NCI-H187 treated with DMSO at 0.1 percent for 48 hours (cell line): ENCODE measurements at places on chromosomes 4 and X.

DNA sequence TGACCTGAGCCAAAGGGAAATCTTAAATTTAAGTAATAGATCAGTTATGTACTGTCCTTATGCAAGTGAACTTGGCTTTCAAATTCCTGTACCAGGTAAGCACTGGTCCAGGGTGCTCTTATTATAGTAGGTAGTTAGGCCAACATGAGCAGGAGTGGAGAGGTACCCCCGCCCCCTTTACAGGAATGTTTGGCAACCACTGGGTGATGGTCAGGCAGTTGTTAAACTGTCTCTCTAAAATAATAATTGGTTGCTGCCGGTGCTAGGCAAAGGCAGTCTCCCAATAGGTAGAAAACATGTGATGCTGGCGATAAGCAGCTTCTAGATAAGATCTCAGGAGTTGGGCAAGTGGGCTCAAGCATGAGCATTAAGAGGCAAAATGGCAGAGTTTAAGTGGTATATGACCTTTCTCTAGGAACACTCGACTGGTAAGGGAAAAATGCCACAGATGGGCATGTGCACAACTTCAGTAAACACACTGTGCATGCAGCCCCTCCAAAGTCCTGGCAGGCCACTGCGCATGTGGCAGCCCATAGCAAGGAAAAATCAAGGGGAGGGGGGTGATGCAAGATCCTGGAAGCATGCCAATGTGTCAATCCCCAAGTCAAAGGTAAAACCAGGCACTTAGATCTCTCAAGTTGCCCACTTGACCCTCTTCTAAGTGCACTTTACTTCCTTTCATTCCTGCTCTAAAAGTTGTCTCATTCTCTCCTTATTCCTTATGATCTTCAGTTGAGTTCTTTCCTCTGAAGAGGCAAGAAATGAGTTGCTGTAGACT, 1239.7 kb downstream of the C4orf33 start:
- DNase-seq: no peak

GRCh38 chr4:26075583-26075982, 161.6 kb downstream of the SMIM20 start:
- no peak for DNase-seq

DNA sequence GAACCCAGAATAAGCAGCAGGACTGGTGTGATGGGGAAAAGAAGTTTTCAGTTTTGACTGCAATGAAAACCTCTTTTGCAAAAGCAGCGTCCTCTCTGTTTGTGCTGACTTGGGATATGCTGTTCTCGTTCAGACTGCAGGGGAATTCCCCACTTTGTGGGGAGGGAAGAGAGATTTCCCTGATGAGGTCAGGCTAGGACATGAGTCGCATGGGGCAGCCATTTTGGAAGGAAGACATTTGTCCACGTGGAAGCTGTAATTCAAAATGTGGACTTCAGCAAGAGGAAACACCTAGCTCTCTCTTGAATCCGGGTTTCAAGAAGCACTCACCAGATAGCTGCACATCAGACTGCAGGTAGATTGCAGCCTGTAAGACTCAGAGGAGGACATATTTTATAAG, 39.3 kb downstream of the ING2 start:
- DNase-seq: no peak

- DNase-seq: no peak
Observed at GRCh38 chr4:88675543-88675942, 22.1 kb downstream of the NAP1L5 start.

GRCh38 chr4:41362621-41363383, 106.1 kb downstream of the UCHL1 start:
- DNase-seq: peak; percentile 26

GRCh38 chrX:7054219-7055216, 93.0 kb upstream of the STS start:
- DNase-seq: no peak

DNA sequence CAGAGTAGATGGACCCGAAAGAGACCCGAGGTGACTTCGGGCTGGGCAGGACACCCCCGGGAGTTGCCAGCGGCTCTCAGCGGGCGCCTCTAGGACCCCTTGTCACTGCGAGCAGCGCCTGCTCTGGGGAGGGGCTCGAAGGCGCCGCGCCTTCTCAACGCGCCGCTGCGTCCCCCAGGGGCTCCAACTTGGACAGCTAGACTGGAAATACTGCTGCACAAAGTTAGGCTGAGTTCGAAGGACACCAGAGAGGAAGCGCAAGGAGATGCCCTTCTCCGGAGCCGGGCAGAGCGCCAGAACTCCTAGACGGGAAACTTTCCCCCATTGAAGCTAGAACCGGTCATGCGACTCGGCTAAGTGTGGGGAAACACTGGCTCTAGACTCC, 493 bp upstream of the KCNIP4 start:
- DNase-seq: no peak

DNA sequence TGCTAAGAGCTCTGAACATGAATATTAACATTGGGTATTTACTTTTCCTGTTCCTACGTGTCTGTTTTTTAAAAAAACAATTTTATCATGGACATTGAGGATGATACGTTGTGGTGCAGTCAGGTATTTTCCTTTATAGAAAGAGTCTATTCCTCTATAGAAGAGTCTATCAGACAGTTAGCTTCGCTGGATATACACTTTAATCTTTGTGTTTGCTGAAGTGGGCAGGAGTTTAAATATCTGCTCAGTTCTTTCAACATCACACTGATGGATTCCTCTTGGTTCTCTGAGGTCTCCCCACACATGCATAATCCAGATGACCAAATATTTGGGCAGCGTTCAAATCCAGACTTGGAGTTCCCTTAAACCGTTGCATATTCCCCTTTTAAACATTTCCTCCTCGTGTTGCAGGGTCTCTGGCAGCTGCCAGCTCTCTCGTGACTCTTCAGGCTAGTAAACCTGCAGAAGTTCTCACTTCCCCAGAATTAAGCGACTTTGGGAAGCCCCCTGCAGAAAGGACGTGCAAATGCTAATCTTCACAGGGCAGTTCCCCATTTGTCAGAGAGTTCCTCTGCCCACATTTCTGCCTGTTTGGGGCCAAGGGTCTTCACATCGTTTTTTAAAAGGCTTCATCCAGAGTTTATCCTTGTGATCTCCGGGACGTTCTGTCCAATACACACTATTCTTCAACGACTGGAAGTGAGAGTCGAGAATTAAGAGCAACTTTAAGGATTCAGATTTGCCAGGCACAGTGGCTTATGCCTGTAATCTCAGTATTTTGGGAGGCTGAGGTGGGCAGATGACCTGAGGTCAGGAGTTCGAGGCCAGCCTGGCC, 20.5 kb upstream of the DHRSX start:
- no peak for DNase-seq

DNA sequence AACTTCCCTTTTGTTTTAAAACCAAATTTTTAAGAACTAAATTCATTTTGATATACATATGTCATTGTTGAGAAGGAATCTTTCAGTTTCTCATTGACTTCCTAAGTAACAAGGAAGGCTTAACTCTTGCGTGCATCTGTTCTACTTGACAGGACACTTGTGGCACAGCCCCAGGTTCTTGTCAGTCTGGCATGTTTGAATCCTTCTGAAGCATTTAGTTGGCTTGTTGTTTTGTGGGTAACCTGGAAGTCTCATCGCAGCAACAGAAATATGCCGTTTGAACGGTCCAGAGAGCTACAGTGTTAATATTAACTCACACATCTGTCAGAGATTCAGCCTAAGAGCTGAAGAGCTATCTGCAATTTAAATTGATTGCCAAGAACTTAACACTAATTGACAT, 76.0 kb downstream of the GLRA3 start:
- DNase-seq: no peak

- DNase-seq: no peak
Observed at GRCh38 chrX:103774070-103774642, 2.5 kb upstream of the PLP1 start.

DNA sequence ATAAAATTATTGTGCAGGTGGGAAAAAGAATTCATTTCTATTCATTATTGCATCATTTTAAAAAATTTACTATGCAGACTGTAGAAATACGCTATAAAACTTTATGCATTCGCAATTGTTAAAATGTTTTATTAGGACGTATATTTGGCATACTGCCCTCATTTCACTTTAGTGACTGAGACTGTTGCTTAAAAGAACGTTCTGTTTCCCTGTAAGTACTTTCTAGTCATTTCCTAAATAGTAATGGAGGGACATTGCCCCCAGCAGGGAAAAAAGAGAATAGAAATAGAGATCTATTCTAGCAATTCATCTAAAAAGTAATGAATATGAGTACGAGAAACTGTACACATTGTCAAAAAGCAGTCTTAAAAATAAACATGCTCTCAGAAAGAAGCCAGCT, 1295.8 kb upstream of the TENM3 start:
- no peak for DNase-seq

- no peak for DNase-seq
Observed at GRCh38 chr4:78747475-78747922, 28.7 kb upstream of the BMP2K start.

- no peak for DNase-seq
Observed at GRCh38 chr4:38665551-38666411, 1.8 kb downstream of the KLF3 start.

- DNase-seq: no peak
Observed at GRCh38 chr4:138861135-138861534, 154.4 kb upstream of the NOCT start.

DNA sequence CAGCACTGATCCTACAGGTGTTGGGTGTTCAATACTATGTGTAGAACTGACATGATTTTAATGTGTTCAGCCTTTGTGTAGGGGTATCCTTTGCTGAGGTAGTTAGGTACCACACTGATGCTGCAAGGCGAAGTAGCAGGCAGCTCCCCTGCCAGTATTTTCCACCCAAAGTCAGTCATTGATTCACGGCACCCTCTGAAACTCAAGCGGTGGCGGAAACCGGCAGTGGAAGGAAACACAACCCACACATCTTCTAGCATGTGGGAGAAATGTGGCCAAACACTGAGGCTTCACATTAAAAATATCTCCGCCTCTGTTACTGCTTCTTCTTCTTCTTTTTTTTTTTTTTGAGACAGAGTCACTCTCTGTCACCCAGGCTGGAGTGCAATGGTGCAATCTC, 126.3 kb downstream of the AASDH start:
- DNase-seq: no peak

DNA sequence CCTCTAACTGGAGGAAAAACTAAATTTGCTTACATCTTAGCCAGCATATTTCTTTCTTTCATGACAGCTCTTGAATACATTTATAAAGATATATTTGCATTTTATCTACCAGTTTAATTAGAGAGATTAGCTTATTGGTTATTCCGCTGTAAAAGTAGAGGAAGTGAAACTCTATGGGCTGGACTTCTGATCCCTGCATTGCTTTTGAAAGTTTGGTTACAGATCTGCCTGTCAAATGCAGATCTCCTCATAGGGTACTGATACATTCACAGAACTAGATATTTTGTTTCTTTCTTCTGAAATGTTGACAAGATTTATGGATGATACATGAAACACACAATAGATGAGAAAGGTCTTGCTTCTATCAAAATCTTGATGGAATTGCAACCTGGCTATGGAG, 581.4 kb upstream of the AADAT start:
- no peak for DNase-seq

DNA sequence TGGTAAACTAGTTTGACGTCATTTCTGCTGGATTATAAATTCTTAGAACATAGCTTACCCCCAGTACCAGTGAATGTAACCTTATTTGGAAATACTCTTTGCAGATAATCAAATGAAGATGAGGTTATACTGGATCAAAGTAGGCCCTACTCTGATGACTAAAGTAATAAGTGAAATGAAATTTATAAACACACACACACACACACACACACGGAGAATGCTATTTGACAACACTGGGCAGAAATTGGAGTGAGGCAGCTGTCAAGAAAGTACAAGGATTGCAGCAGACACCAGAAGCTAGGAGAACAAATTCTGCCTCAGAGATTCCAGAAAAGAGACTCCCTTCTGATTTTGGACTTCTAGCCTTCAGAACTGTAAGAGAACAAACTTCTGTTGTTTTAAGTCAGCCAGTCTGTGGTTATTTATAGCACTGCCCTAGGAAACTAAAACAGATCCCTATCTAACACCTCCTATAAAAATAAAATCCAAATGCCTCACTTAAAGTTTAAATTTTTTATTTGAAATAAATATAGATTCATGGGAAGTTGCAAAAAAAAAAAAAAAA, 448.6 kb downstream of the PCDH18 start:
- no peak for DNase-seq

- no peak for DNase-seq
Observed at GRCh38 chrX:74922922-74923543, 2.2 kb downstream of the NEXMIF start.

- DNase-seq: no peak
Observed at GRCh38 chr4:39037491-39037825, 5.2 kb upstream of the TMEM156 start.

GRCh38 chr4:156941940-156942548, 29.6 kb downstream of the PDGFC start:
- no peak for DNase-seq

DNA sequence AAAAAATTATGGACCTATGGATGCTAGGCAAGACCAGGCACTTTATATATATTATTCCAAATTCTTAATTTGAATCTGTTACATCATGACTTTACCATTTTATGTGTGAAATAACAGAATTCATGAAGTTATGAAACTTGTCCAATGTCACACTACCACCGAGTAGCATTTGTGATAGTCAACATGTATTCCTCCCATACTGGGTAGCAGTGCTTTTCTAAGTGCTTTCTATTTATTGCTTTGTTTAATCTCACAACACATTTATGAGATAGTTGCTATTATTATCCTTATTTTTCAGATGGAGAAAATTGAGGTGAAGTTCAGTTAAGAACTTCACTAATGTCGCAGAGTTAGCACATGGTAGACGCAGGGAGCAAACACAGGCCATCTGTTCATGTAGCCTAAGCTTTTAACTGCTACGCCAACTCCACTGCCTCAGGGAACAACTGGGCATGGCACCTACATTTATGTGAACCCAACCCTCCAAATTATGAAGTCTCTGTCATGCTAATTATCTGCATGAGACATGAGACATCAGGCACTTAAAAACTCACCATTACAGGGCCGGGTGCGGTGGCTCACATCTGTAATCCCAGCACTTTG, 20.8 kb downstream of the GUCY1A1 start:
- DNase-seq: no peak

GRCh38 chr4:181608181-181608580, 635.0 kb upstream of the TENM3 start:
- DNase-seq: no peak

- DNase-seq: no peak
Observed at GRCh38 chr4:117421706-117422105, 336.3 kb upstream of the TRAM1L1 start.

DNA sequence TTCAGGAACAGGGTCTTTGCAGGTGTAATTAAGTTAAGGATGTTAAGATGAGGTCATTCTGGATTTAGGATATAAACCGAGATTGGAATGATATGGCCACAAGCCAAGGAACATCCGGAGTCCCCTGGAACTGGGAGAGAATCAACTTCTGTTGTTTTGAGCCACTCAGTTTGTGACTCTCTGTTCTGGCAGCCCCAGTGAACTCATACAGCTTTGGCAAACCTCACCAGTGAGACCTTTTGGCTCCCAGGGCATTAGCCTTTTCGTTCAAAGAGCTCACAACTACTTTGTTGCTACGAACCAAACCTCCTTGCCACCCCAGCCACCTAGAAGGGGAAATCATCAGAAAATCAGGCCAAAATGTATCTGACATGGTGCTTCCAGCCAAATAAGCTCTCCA, 80.4 kb downstream of the MTMR1 start:
- DNase-seq: no peak

GRCh38 chr4:917992-918391, 14.1 kb downstream of the GAK start:
- DNase-seq: no peak
